ENCODE measurements at places on chromosomes 1 and 21.

- DNase-seq: no peak
These were observed 19.6 kb upstream of the FAM89A start for GRCh38 chr1:231059566-231060193.

GRCh38 chr1:55057956-55058298 lies 18.6 kb downstream of the PCSK9 start:
- no peak for DNase-seq

GRCh38 chr1:50103615-50104081 lies 5.1 kb upstream of the ELAVL4 start:
- no peak for DNase-seq

DNA sequence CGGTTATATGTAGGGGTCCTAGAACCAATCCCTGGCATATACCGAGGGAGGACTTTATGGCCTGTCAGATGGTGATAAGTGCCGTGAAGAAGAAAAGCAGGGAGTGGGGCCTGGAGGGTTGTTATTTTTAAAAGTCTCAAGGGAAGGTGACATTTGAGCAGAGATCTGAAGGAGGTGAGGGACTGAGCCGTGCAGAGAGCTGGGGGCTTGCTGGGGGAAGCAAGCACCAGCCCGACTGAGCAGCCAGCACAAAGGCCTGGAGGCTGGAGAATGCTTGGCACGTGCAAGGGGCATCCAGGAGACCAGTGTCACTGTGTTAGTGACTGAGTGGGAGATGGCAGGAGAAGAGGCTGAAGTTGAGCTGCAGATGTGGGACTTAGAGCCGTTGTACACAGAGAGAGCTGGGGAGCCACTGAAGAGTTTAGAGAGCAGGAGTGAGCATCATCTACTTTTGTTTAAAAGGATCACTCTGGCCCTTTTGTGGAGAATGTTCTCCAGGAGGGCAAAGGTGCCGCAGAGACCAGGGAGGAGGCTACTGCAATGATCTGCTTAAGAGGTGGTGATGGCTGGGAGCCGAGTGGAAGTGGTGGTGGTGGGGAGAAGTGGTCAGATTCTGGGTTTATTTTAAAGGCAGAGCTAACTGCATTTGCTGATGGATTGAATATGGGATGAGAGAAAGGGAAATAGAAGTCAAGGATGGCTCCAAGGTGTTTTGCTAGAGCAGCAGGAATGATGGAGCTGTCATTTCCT lies 31.2 kb downstream of the PTPRU start:
- DNase-seq: no peak

GRCh38 chr1:42784946-42785693 lies at the start of gene TMEM269:
TSS of gene TMEM269 (plus strand) at chr1:42784991. CDS start at chr1:42789894, 4,903 bp downstream.
- DNase-seq: peak; percentile 38

DNA sequence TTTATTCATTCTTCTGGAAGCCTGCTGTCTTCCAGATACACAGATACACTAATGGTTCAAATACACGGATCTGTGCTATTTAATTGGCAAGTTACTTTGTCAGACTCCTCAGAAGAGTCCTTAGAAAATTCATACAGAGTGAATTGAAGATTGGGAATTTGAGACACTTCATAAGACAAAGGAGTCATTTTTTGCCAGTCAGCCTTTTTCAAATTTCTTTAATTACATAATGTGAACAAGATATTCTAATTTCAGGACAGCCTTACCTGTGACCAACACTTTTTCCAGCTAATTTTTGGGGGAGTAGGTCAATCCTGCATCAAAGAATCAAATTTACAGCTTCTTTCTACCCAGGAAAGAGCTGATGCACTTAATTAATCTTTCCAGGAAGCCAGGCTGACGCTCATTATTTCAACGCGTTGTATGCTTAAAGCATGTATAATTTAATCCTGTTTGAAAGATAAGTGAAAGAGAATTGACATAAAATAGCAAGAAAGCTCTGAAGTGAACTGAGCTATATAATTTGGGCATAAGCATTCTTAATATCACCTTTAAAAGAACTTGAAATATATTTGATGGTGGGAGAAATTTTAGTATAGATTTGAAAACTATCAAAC lies 12.8 kb upstream of the NRIP1 start:
- DNase-seq: no peak

- DNase-seq: no peak
These were observed 40.6 kb upstream of the CYP2J2 start for GRCh38 chr1:59967141-59967697.

DNA sequence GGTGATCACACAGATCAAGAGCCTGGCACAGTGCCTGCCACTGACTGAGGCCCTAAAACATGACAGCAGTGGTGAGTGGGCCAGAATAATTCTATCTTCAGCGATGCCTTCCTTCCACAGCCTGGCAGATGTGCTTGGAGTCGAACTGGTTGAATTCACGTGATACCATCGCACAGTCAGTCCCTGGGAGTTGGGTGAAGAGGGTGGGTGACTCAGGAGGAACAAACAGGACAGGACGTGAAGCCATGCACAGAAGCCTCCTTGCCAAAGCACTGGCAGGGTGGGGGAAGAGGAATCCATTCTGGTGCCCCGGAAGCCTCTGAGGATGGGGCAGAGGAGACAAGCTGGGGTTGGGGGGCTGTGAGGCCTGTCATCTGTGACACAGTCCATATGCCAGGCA lies 80.3 kb upstream of the WNT4 start:
- no peak for DNase-seq

- no peak for DNase-seq
These were observed 43.4 kb upstream of the RHOU start for GRCh38 chr1:228691926-228692325.

DNA sequence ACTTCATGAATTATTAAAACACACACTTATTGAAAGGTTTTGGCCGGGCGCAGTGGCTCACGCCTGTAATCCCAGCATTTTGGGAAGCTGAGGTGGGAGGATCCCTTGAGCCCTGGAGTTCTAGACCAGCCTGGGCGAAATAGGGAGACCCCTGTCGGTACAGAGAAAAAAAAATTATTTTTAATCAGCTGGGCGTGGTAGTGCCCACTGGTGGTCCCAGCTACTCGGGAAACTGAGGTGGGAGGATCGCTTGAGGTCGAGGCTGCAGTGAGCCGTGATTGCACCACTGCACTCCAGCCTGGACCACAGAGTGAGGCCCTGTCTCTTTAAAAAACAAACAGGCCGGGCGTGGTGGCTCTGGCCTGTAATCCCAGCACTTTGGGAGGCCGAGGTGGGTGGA lies 1.7 kb downstream of the GABPB2 start:
- DNase-seq: no peak

DNA sequence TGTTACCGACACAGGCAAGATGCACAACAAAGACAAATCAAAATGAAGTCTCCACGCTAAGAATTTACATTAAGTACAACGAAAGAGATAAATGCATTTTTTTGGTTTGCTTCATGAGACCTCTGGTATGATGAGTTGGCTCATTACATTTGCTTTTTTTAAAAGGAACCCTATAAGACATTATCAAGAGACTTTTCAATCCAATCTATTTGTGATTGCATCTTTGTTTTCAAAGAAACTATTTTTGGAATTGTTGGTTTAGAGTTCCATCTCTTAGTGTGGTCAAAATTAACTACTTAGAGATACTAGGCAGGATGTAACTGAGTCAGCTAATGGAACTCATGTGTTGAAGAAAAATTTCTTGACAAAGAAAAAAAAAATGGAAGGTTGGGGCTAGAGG lies 200.1 kb downstream of the ZC3H11B start:
- no peak for DNase-seq

GRCh38 chr1:225418598-225418997 lies 9.2 kb downstream of the LBR start:
- no peak for DNase-seq

- DNase-seq: no peak
These were observed 123.6 kb upstream of the LHX8 start for GRCh38 chr1:75010547-75010946.

GRCh38 chr1:167185974-167186657 lies 34.6 kb upstream of the POU2F1 start:
- DNase-seq: no peak

DNA sequence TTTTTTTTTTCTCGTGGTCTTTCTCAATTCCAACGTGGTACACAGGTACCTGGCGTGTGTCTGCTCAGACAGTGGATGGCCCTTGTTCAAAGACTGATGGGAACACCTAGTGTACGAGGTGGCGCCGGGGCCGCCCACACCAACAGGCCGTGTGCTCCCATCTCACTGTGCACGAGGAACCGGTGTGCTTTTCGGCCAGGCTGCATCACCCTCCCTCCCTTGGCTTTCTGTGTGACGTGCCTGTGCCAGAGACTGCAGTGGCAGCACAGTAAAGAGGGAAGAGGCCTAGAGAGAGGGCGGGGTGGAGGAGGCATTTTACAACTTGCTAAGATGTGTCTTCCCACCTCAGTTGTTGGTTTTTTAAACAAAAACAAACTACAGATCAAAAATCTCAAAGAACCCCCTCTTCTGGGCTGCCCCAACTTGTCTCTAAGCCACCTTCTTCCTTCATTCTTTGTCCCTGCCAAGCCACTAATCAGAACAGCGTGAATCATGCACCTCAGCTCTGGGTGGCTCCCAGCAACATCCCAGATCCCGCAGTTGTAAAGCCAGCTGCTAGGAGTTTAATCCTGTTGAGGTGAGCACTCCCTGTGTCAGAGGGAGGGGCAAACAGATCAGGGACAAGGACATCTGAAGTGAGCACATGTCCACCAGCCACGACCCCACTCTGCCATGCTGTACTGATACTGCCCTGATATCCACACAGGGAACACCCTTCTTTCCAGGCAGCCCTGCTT lies 20.7 kb downstream of the IRF2BP2 start:
- no peak for DNase-seq

DNA sequence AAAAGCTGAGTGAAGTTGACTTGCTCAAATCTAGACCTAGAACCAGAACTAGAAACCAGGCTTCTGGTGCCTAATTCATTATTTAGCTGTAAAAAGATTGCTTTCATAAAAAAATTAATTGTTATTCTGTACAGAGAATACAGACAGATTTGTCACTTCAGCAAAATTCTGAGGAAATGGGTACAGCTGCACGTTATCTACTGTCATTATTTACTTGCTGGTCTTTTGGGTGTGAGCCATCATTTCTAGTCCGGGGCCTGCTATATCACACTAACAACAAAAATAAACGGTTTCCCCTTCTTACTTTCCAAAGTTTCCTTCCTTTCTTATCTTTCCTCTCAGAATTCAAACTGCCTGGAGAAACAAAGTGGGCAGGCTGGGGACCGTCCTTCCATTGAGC lies 68.3 kb downstream of the PTGER3 start:
- no peak for DNase-seq

GRCh38 chr1:56533621-56534020 lies 45.7 kb downstream of the PLPP3 start:
- no peak for DNase-seq

DNA sequence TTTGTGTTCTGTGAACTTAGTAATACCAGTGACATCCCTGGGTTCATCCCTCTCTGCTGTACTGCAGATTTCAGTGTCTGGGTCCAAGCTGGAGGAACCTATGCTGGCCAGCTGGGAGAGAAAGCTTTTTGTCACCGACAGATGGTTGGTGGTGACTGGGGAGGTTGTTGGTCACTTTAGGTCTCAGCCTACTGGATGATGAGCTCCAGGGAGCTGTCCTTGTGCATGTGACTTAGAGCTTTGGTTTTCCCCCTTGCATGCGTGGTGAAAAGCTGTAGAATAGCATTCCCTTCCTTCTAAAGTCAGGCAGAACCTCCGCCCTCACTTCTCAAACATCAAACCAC lies 22.9 kb upstream of the IKBKE start:
- no peak for DNase-seq

GRCh38 chr21:26563856-26564503 lies 9.1 kb downstream of the CYYR1 start:
- no peak for DNase-seq

DNA sequence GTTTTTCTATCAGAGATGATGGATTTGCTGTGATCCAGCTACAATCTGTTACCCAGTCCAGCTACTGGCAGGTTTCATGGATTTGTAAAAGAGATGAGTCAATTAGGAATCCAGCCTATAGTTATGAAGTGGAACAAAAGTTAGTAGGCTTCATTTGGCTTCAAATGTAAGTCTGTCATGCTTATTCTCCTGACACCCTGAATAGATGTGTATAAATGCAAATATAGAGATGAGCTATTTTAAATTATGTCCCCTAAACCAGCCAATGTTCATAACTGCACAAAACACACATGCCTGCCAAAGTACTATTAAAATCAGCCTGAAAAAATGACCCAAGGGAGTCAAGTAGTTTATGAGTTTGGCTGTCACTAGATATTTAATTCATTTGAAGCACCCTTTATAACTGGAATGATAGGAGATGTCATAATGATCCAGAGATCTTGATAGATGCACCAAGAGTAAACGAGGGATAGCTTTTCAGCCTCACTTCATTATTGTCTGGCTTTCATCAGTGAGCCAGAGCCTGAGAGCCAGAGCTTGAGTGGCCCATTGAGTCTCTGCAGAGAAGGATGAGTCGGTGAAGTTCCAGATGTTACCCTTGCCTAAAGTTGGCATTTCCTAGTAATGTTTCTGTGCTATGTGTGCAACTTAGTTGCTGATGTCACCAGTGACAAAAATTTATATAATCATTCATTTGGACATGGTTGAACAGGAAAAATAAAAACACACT lies 11.8 kb upstream of the NTMT2 start:
- DNase-seq: no peak

DNA sequence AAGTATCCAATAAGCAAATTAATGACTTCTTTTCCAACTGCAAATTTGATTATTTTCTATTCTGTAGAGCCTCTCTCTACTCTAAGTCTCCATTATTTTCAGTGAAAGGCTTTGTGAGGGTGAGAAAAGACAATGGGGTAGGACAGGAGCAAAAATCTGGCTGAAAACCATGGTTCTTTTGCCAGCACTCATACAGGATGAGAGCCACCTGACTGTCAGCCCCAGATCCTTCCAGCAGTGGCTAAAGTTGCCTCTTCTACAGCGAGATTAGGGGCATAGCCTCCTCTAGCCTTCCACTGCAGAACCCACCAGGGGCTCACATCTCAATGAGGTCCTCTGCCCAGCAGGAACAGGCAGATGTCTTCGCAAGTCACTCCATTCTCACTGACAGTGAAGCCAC lies 23.7 kb downstream of the NMNAT2 start:
- DNase-seq: no peak

DNA sequence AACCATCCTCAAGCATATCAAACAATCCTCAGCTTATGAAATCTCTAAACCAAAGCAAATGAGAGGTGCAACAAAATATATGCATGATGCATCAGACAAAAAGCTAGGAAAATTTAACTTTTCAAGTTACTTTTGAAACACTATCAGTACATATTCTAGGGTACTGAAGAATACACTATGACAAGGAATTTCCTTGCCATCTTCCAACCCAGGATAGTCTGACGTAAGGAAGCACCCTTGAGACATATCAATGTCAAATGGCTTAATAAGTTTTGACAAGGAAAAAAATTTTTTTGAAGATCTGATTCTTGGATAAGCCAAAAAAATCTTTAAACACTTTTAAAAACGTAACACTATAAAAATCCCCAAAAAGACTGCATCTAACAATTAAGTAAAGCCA lies 64.9 kb downstream of the KIFAP3 start:
- no peak for DNase-seq

GRCh38 chr1:162276493-162276892 lies 100.2 kb downstream of the SPATA46 start:
- no peak for DNase-seq

DNA sequence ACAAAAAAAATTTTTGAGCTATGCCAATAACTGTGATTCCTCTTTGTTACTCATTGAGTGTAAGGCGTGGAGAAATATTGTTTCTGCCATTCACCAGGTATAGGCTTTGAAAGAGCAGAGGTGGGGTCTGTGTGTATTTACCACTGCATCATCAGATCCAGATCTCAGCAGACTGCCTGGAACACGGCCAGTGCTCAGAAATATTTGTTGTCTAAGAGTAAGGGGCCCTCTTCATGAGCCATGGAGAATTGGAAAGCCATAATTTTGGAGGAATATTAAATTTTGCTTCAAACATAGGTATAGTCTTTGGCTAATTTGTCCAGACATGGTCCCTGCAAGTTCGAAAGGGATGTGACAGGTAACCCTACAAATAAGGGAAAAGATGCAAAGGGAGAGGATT lies 231.3 kb upstream of the IRF2BP2 start:
- DNase-seq: no peak

All from stimulated activated CD4-positive, alpha-beta T cell treated with anti-CD3 and anti-CD28 coated beads, TNF-alpha, amount 100 ng/mL, for 24 hours (primary cell).